Neural crest cell (in vitro differentiated cells): ENCODE measurements at places on chromosomes 7 and 10. TPM values are rescaled to one million over a fixed set of nuclear protein-coding genes. Genes with fewer than 3 reads are reported as not detected.

- DNase-seq: no peak
Observed at GRCh38 chr7:155863721-155864151, 51.5 kb upstream of the SHH start.

GRCh38 chr7:121369462-121369861, 26.6 kb downstream of the FAM3C start:
- DNase-seq: no peak

- DNase-seq: no peak
Observed at GRCh38 chr7:33725111-33726025, 180.0 kb upstream of the BMPER start.

- no peak for DNase-seq
Observed at GRCh38 chr10:48527756-48528155, 77.1 kb downstream of the ARHGAP22 start.

DNA sequence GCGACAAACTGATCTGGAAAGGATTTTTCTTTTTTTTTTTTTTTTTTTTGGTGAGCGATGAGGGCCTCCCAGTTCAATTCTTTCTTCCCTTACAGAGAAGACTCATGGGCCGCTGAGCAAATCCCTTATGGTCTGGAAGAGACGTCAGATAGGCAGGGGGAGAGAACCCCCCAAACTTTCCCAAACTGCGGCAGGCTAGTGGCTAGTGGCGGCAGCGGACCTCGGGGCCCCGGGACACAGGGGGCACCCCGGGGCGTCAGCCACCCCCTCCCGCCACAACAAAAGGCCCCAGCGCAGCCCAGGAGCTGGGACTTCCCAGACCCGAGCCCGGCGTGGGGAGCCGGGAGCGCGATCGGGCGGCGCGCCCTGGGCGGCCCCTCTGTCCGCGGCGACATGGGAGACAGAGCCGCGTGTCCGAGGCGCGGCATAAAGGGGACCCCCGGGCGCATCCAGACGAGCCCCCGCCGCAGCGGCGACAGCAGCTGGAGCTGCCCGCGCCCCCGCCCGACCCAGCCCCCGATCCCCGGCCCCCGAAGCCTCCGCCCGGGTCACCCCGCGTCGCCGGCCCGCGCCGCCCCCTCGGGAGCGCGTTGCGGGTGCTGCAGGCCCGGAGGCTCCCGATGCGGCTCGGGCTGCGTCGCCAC, 755 bp downstream of the FAM171A1 start:
- peak; percentile 20 for DNase-seq

The PROSER2 gene
- total RNA-seq: 7.5 and 7.7 TPM in 2 replicates

The CDC14C gene
- not detected in 2 replicates for total RNA-seq

GRCh38 chr7:74405899-74406512, 47.7 kb upstream of the GTF2IRD1 start:
- DNase-seq: no peak

The CTAGE4 gene
- 0.55 TPM in 1 of 2 replicates, not detected in the other for total RNA-seq

DNA sequence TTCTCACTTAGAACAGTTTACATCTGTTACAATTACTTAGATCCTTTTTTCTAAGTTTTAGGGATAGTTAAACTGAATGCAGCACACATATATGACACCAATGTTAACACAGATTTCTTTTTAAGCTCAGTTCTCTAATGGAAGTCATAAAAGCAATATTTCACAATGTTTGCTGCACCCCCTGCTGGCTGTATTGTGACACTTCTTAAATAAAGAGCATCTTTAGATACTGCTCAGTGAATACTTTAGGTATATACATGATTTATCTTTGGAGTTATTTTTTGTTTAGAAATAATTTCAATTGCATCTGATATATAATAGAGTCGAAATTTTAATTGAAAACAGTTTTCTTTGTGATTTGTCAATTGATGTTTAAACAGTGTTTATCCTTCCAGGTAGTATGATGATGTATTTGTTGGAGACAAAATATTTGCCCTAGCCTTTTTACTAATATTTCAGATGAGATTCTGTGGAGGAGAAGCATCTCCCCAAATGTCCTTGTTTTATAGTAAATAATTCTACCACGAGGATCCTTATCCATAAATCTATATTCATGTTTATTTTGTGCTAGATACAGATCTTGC, 174.4 kb downstream of the ST7 start:
- DNase-seq: peak; percentile 6

GRCh38 chr10:4581929-4582328, 244.1 kb upstream of the AKR1E2 start:
- DNase-seq: no peak

The NPY gene
- not detected in 2 replicates for total RNA-seq

DNA sequence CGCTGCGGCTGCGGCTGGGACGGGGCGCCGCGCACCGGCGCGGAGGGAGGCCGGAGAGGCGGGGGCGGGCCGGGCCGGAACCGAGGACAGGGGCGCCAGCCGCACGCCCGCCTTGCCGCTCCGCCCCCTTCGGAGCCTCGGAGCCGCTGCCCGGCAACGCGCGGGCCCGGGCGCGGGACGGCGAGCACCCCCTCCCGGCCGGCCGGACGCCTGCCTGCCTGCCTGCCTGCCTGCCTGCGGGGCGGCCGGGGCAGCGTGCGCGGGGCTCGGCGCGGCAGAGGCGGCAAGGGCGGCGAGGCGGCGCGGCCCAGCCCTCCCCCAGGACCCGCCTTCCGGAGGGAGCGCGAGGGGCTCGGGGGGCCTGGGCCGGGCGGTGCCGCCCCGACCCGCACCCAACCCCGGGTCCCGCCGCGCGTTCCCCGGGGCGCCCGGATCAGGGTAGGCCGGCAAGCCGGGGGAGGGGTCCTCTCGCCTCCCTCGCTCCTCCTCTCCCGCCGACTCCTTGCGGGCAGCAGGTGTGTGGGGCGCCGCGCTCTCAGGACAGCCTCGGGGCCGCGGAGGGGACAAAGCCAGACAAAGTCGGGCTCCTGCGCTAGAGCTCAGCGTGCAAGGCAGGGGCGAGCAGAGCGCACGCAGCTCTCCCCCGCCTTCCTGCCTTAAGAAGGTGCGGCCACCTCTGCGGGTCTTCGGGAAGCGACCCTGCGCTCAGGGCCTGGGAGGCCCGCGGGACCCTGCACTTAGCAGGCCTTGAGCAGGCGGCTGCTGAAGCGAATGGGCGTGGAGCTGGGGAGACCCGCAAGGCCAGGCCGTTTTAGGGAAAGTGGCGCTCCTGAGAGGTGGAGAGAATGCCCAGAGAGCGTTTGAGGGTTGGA, at the start of gene KIAA1549:
KIAA1549 (minus strand) TSS at position 58 of the 872 bp plus-strand sequence. CDS start 120 bp downstream, outside the sequence.
- peak; percentile 51 for DNase-seq

DNA sequence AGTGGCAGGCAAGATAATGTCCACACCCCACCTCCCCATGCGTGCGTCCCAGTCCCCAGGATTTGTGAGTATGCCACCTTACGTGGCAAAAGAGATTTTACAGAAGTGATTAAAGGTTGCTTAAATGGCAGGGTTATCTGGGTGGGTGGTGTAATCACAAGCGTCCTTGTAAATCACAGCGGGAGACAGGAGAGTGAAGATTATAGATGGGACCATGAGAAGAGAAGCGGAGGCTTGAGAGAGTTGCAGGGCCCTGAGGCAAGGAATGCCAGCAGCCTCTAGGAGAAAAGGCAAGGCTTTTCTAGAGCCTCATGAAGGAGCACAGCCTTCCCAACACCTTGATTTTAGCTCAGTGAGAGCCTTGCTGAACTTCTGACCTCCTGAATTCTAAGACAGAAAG, 10.2 kb downstream of the ZRANB1 start:
- no peak for DNase-seq

- DNase-seq: no peak
Observed at GRCh38 chr7:28419716-28420115, 7.4 kb downstream of the CREB5 start.

GRCh38 chr10:13439313-13440184, 89.3 kb downstream of the BEND7 start:
- peak; percentile 11 for DNase-seq

DNA sequence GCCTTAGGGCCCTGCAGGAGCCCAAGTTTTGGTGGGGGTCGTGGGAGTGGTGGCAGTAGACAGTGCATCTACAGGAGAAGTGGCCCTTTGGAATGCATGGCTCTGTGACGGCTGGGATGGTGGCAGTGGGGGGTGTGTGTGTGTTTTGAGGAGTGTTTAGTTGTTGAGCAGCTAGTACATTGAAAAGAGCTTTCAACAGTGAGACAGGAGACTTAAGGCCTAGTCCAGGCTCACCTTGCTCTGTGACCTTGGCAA, 27.1 kb downstream of the ZNF775 start:
- DNase-seq: no peak

The C7orf33 gene
- total RNA-seq: not detected in 2 replicates

GRCh38 chr10:60341969-60342368, 47.7 kb downstream of the ANK3 start:
- no peak for DNase-seq

- no peak for DNase-seq
Observed at GRCh38 chr10:32207544-32207943, 139.4 kb downstream of the EPC1 start.

DNA sequence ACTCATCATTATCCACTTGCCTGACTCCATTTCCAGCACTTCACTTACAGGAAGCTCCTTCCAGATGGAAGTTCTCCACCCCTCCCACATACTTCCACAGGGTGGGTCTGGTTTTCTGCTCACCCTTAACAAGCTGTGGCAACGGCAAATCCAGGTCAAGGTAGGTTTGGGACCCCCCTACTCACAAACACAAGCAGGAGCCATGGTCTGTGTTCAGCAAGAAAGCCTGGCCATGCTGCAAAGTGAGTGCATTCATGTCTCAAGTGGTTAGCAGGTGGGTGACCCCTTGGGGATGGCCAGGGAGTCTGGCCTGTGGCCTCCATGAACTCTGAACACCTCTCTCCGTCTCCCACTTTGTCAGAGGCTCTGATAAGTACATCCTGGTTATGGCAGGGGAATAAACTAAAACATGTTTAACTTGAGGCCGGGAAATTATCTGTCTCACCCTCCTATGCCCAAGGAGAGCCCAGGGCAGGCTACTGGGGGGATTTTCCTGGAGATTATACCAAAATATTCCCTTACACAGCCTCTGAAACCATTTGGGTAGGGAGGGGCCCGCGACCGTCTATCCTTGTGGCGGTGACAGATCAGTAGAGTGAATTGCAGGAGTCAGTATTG, 844 bp downstream of the XPNPEP1 start:
- DNase-seq: no peak

DNA sequence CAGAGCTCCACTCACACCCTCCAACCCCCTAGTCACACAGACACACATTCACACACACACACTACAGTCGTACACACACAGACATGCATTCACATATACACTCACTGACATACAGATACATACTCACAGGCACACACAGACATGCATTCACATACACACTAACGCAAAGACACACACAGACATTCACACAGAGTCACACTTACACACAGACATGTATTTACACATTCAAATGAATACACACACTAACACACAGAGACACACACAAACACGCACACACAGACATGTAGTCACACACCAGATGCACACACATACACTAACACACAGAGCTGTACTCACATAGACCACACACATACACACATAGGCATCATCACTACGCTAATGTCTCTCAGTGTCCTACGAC, 58.0 kb upstream of the MYL10 start:
- no peak for DNase-seq

The TUBB8 gene
- total RNA-seq: 0.45 and 0.68 TPM in 2 replicates

GRCh38 chr7:27125986-27126394, 4.6 kb downstream of the HOXA4 start:
- DNase-seq: no peak

The LZTS2 gene
- 70.8 and 71.0 TPM in 2 replicates for total RNA-seq
